ENCODE measurements at places on chromosomes 12 and 14.
A peak's percentile ranks its signal among the peaks of the same experiment; 100 is the strongest.

DNA sequence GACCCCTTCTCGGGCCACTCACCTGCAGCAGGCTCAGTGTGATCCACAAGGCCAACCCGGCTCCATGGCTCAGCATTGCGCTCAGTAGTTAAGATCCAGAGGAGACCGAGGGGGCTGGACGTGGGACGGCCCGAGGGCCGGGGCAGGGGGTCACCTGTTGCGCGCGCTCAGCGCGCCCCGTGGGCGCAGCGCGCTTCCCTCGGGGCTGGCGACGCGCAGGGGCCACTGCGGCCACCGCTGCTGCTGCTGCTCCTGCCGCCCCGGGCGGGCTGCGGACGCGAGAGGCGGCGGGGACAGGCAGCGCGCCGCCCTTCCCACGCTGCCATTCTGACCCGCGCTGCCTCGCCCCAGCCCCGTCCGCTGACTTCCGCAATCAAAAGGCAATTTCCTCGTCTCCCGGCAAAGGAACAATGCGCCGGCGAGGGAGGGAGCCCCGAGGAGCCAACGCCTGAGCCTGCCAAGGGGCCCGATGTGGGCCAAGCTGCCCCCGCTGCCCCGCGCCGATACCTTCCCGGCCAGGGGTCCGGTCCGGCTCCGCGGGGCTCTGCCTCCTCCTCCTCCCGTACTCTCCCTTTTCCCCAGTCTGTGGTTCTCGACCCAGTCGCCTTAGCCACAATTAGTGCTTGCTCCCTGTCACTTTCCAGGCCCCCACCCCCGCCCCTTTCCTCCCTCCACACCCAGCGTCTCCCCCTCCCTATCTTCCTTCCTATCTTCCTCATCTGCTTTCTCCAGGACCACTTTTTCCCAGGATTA, 27.3 kb downstream of the PTPRB start:
- no peak for DNase-seq

- DNase-seq: no peak
Observed at GRCh38 chr12:50058743-50059312, 1.4 kb downstream of the ASIC1 start.

DNA sequence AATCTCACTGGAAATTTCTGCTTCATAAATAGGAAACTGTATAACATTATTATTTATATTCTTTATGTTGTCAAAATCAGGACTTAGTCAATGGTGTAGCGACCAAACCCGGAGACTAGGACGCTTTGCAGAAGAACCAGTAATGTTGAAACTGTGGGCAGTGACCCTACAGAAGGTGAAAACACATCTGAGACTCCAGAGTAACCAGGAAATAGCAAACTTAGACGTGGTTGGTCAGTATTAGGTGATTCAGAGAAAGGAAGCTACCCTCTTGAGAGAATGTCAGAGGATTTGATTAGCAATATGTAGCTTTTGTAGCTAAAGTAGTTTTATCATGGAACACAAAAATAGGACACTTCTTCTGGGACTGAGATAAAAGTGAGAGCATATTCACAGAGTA, 381.9 kb downstream of the SLC16A7 start:
- no peak for DNase-seq

DNA sequence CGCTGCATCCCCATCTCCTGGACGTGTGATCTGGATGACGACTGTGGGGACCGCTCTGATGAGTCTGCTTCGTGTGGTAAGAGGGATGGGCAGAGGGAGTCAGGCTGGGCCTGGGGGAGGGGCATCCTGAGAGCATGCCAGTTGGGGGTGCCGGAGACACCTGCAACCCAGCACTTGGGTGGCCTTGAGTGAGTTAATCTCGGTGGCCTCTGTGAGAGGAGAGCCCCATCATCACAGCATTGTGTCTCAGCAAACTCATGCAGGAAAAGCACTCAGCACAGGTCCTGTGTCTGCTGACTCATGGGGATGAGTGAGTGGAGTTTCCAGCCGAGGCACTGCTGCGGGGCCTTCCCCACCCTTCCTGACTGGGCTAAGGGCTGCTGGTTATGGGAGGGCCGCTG, 19.6 kb upstream of the LRP1-AS start:
- peak; percentile 10 for DNase-seq

- DNase-seq: no peak
Observed at GRCh38 chr12:88973998-88974397, 378.3 kb downstream of the DUSP6 start.

DNA sequence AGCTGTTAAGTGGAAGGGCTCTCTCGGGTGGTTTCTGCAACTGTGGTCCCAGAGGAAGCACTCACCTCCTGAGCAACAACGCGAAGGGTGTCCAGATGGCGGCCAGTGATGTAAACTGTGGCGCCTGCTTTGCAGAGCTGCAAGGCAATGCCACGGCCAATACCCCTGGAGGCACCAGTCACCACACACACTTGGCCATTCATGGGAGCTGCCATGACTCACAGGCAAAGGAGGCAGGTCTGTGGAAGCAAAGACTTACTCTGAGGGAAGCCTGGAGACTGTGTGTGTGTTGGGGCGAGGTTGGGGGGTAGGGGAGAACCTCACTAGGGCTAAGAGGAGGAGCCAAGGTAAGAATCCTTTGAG, 707 bp downstream of the DHRS1 start:
- DNase-seq: no peak

All from bone marrow (tissue), 2 donors.